NCI-H1417 treated with DMSO at 0.1 percent for 48 hours (cell line): ENCODE measurements at places on chromosomes 5 and 9.

- no peak for DNase-seq
These were observed 27.2 kb upstream of the ZNF608 start for GRCh38 chr5:124773315-124774311.

GRCh38 chr9:5949103-5949699 is 58.5 kb downstream of the MLANA start:
- DNase-seq = no peak

GRCh38 chr9:99489060-99489413 is 267.0 kb downstream of the SEC61B start:
- DNase-seq = no peak

- no peak for DNase-seq
These were observed 9.0 kb upstream of the LCN1 start for GRCh38 chr9:135512241-135512603.

DNA sequence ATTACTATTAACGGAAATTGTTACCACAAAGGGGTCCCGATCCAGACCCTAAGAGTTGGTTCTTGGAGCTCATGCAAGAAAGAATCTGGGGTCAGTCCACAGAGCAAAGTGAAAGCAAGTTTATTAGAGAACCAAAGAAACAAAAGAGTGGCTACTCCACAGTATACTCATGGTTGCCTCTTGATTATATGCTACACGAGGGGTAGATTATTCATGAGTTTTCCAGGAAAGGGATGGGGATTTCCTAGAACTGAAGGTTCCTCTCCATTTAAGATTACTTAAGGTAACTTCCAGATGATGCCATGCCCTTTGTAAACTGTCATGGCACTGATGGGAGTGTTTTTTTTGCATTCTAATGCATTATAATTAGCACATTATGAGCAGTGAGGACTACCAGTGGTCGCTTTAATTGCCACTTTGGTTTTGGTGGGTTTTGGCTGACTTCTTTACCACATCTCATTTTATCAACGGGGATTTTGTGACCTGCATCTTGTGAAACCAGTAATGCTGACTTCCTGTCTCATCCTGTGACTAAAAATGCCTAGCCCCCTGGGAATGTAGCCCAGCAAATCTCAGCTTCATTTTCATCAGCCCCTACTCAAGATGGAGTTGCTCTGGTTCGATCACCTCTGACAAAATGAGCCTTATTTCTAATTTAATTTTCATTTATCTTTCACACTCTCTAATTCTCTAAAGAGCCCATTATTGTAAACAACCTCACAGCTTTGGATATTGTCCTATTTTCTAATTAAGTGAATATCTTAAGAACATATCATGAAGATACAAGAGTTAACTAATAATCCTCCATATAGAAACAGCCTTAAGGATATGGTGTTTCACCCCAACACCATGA is 336.3 kb downstream of the RASEF start:
- no peak for DNase-seq

GRCh38 chr5:174937201-174938123 is 213.1 kb downstream of the MSX2 start:
- DNase-seq = no peak
